ENCODE measurements at places on chromosomes 7 and 10. TPM values are rescaled to one million over a fixed set of nuclear protein-coding genes. Genes with fewer than 3 reads are reported as not detected.

Gene ITPRID1
- total RNA-seq, result not detected

Gene LDB3
- 0.09 TPM for total RNA-seq

Gene CLCN1
- 0.09 TPM for total RNA-seq

Gene SORBS1
- 0.70 TPM for total RNA-seq

Gene PROSER2
- total RNA-seq, result 1.1 TPM

Gene PILRA
- total RNA-seq, result 5.8 TPM

Gene RSU1
- 42.4 TPM for total RNA-seq
